ENCODE measurements at places on chromosomes 16 and 17.

- DNase-seq: no peak
Observed at GRCh38 chr16:53453928-53454327, 19.7 kb downstream of the RBL2 start.

DNA sequence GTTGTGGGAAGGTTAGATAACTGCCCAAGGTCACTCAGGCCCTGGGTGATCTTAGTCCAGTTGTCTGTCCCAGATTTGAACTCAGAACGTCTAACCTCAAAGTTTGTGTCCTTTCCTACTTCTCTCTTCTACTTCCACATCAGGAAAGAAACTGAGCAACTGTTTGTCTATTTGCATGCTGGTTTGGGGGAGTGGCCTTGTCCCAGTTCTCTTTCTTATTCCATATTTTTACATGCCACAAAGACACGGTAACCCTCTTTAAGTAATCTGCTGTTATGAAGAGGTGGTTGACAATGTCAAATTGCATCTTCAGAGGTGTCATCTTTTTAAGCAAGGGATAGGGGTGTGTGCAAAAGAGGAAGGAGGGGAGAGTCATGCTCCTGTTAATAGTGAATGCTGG, 432.5 kb downstream of the HS3ST3B1 start:
- no peak for DNase-seq

GRCh38 chr17:77373299-77374169, 232.8 kb downstream of the SEC14L1 start:
- no peak for DNase-seq

- DNase-seq: no peak
Observed at GRCh38 chr16:85400305-85401205, 212.6 kb upstream of the GSE1 start.

DNA sequence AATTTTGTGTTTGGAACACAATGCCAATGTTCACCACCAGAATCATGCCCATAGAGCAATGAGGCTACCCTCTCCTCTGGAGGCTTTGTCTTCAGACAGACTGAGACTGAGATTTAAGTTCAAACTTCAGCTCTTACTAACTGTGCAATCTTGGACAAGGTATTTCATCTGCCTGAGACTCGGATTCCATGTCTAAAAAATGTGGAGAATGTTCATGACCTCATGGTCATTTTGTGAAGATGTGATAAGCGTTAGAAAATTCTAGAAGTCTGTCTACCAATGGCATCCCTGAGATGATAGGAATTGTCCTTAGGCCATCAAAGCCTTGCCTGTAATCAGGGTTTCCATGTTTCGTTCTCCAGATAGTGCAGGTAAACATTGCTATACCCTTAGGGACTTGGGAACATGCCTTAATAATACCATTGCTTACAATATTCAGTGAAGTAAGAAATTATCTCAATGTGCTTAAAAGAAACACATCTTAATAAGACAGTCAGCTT, 388.2 kb upstream of the MAF start:
- DNase-seq: no peak

DNA sequence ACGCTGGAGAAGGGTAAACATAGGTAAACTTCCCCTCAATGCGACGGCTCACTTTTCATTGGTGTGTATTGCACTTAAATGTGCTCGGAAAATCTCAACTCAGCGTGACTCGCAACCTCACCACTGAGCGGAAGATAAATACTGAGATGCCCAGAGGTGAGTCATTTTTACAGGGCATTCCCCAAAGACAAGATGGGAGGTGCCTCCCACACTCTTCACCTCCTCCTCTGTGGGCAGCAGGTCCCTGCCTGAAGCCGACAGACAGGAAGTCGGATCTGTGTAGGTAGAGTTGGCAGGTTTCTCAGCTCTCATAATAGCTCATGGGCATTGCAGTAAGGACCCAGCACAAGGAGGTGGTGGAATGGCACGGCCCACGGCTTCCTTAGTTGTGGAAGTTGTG, 274.6 kb upstream of the HSBP1 start:
- DNase-seq: no peak

- DNase-seq: no peak
Observed at GRCh38 chr17:8332688-8333087, 7.0 kb upstream of the ODF4 start.

DNA sequence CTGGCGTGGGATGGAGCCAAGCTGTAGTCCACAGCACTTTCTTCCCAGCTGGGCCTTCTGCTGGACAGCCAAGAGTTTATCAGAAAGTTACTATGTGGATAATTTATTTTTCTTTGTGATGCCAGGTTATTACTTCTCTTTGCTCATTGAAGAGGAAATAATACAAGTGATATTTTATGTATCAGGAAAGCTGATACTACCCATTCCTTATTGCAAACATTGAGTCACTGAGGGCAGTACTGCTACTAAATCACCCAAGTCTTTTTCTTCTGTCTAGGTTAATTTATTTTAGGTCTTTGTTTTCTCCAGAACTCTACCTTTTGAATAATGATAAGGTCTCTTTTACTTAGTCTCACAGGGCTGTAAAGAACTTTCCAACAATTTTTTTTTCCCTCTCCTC, 8.3 kb downstream of the NUP93 start:
- no peak for DNase-seq

- no peak for DNase-seq
Observed at GRCh38 chr16:64077242-64077641, 1044.6 kb downstream of the CDH11 start.

- DNase-seq: no peak
Observed at GRCh38 chr17:6135236-6135635, 65.1 kb downstream of the WSCD1 start.

DNA sequence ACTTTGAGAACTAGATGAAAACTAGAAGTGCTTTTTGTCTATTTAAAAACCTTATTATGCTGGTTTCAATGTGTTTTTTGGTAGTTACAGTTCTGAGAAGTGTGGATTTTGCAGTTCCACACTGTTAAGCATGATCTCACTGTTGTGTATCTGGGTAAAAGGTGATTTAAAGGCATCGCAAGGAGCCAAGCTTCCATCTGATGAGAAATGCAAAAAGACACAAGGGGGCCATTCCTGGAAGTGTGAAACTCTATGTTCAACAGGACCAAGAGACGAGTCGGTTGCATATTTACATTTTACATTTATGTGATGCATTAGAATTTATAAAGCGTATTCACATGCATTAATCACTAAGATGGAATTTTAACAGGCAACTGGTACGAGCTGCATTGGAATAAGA, 490.8 kb downstream of the NPIPA7 start:
- no peak for DNase-seq

GRCh38 chr17:39151943-39152818, 744 bp upstream of the PLXDC1 start:
- no peak for DNase-seq

GRCh38 chr17:41695954-41696757, 7.5 kb downstream of the EIF1 start:
- DNase-seq: no peak

- DNase-seq: no peak
Observed at GRCh38 chr17:80894439-80894721, 97.3 kb upstream of the CHMP6 start.

- DNase-seq: no peak
Observed at GRCh38 chr17:66929591-66929990, 34.9 kb upstream of the CACNG4 start.

DNA sequence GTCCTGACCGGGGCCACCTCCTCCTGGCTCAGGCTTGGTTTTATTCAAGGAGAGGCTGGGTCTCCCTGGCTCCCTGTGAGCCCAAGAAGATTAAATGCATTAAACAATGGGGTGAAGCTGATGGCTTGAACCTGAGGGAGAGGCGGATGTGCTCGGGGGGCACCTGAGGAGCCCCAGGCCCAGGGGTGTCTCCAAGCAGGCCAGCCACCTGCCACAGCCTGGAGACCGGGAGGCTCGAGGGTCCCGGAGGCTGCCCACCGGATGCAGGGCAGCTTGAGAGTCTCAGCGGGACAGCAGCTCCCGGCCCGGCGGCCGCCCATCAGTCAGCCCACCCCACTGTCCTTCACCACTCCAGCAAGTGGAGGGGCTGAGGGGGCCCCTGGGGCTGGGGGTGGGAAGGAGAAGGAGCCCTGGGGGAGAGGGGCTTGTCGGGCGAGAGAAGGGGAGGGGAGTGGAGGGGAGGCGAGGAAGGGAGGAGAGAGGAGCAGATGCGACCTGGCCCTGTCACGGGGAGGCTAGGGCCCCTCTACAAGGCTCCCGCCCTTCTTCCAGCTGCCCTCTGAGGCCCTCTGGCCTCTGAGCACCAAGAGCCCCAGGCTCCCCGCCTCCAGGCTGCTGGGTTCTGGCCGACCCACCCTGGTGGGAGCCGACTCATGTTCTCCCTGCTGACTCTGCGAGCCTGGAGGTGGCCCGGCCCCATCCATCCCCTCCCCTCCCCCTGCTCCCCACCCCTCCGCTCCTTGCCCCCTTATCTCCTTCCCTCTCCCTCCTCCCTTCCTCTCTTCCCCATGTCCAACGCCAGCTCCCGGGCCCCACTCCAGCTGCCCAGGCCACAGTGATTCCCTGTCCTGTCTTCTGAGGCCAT, 13.2 kb downstream of the CD7 start:
- DNase-seq: no peak

DNA sequence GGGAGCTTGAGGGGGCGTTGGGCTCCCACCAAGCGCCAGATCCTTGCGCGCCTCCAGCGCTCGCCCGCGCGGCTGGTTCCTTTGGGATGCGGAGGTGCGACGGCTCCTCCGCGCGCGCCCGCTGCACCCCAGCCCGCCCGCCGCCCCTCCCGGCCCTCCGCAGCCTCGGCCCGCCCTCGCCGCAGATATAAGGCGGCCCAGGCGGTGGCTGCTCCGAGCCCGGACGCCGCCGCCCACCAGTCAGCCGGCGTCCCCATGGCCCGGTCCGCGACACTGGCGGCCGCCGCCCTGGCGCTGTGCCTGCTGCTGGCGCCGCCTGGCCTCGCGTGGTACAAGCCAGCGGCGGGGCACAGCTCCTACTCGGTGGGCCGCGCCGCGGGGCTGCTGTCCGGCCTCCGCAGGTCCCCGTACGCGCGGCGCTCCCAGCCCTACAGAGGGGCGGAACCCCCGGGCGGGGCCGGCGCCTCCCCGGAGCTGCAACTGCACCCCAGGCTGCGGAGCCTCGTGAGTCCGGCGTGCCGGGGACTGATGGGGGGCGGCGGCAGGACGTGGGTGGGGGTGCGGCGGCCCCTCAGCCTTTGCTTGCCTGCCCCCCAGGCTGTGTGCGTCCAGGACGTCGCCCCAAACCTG, at the start of gene NPB:
TSS of gene NPB (plus strand) at position 216 of the 630 bp plus-strand sequence. CDS start at position 256, 40 bp downstream.
- DNase-seq: no peak

DNA sequence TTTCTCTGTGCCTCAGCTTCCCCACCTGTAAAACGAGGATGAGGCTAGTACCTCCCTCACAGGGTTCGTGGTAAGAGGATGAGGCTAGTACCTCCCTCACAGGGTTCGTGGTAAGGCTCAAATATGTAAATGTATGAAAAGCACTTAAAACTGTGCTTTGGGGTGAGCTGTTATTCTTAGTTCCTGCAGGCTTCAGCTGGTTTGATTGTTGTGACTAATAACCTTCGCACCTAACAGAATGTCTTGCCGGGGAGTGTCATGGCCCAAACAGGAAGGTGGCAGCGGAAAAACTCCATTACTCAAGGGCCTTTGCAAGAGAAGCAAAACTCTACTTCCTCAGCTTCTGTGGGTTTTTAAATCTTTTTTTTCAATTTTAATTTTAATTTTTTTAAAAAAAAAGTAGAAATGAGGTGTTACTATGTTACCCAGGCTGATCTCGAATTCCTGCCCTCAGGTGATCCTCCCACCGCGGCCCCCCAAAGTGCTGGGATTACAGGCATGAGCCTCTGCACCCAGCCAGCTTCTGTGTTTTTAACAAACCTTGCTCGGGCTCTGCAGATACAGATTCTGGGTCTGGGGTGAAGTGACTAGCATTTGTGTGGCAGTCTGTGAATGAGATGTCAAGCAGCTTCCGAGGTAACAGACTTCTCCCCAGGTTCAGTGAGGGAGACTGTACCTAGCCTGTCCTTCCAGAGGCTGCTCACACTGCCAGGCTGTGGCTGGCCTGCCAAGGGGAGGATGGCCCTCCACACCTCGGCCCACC, 103.0 kb downstream of the RAB11FIP4 start:
- DNase-seq: no peak

GRCh38 chr17:28182559-28182958, 136.4 kb upstream of the TMEM97 start:
- DNase-seq: no peak

DNA sequence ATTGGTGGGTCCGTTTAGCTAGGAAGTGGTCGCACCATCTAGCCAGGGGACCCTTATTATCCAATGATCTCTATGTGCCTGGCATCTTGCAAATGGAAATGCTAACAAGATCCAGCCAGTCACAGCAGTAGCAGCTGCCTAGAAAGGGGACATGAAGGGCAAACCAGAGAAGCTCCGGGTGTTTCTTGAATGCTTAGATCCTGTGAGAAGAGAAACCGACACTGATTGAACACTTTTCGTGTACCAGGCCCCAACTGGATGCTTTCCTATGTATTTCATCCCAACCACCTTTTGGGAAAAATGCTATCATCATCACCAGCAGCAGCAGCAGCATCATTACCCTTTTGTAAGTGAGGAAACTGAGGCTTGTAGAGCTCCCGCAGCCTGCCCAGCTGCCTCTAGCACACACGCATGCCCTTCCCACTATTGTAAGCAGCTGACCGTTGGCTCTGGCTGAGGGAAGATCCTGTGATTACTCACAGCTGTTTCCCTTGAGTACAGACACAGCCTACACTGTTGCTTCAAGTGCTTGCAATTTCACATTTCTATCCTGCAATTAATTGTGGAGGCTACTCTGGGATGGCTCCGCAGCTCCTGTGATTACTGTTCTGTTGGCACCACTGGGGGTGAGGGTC, 180.7 kb upstream of the CACNG5 start:
- DNase-seq: no peak

GRCh38 chr16:69481901-69482341, 57.5 kb downstream of the CYB5B start:
- no peak for DNase-seq

DNA sequence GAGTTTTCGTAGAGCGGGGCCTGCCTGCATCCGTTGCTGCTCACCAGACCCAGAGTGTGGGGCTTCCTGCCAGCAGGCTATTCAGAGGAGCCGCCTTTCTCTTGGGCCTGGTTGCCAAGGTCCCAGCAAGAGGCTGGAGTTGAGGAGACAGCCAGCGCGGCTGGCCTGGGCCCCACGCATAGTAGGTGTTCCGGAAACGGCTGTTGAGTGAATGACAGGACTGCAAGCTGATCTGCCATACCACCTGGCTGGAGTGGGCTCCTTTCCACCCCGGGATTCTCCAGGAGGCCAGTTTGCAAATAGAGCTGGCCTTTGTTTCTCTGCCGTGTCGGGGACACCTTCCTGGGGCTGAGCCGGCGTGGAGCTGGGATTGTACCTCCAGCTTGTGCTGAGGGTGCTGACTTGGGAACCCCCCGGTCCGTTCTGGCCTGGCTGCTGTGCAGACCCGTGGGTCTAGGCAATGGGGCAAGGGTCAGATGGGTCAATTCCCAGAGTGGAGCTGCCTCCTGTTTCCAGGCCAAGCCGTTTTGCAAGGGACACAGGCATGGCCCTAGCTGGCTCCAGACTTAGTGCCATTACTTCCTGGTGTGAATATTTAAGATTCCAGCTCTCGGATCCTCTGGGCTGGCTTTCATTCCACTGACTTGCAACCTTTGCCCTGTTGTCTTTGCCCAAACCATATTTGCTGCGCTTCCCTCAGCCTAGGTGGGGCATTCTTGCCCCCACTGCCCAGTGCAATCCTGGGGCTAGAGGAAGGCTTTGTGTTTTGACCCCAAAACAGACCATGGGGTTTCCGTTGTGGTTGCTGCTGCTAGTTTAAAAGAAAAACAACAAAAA, 68.8 kb downstream of the CMIP start:
- no peak for DNase-seq

GRCh38 chr16:12871784-12872183, 29.6 kb upstream of the SHISA9 start:
- DNase-seq: no peak

GRCh38 chr17:81821603-81822311, 11.3 kb downstream of the MCRIP1 start:
- DNase-seq: no peak

- DNase-seq: no peak
Observed at GRCh38 chr17:15048933-15049794, 216.0 kb downstream of the PMP22 start.

All from non-pigmented ciliary epithelial cell (primary cell).